Activated CD8-positive, alpha-beta T cell treated with anti-CD3 and anti-CD28 coated beads, Interleukin-2, amount 10 ng/mL, durations not matched to agents 7 days and 5 days (primary cell): ENCODE measurements at places on chromosomes 7 and 10. TPM values are rescaled to one million over a fixed set of nuclear protein-coding genes. Genes with fewer than 3 reads are reported as not detected.

DNA sequence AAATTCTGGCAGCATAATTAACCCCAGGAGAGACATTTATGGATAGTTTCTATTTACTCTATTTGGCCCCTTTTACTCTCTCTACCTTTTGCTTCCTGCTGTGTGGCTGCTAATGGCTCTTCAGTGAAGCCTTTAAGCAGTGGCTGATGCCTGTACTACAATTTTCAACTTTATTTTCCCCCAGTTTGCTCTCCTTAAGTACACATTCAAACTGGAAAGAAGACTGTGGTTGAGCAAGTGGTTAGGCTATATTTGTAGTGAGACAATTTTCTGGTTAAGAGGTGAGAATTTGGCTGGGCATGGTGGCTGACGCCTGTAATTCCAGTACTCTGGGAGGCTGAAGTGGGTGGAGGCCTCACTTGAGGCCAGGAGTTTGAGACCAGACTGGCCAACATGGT is 8.5 kb upstream of the RSBN1L start:
- H3K27me3 ChIP-seq, result no peaks in the 10 kb centered on the region
- peaks cover 39% of the 10 kb centered on the region for H3K36me3 ChIP-seq
- no peak for DNase-seq
- H3K4me1 ChIP-seq, result peaks cover 28% of the 10 kb centered on the region

- H3K27me3 ChIP-seq, result peaks cover 3% of the 10 kb centered on the region
- no peak for DNase-seq
- H3K27ac ChIP-seq, result no peak overlapping the region
- H3K4me3 ChIP-seq, result no peak overlapping the region
- H3K4me1 ChIP-seq, result no peaks in the 10 kb centered on the region
Measured at GRCh38 chr10:15539262-15539661, 168.2 kb upstream of the FAM171A1 start.

FAM13C gene
- total RNA-seq, result not detected

ATOH7 gene
- not detected for total RNA-seq

DNA sequence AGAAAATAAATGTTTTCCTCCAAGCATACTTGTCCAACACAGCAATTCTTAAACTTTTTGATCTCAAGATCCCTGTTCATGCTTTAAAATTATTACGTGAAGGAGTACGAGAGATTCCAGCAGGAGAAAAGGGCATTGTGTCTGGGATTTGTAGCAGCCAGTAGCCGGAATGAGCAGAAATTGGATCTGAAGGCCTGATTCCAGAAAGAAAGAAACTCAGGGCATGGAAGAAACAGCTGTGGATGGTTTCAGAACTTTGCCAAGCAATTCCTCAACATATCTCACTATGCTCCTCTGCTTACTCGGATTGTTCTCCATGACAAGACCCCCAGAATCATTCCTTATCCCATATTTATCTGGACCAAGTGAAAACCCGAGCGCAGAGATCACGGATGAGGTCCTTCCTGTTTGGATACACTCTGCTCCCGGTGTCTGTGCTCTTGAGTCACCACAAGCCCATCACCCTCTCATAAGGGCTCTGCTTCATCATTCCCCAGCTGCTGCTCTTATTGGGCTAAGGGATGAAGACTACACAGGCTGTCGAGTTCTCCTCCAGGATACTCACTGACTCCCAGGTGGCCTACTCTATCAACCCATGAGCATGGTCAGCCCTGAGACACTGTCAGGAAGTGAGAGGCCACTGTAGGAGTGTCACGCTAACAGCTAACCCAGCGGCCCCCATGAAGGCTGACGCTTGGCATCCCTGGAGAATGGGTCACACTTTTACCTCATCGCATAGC is 121.0 kb upstream of the LANCL2 start:
- no peaks in the 10 kb centered on the region for H3K36me3 ChIP-seq
- no peaks in the 10 kb centered on the region for H3K27me3 ChIP-seq
- DNase-seq, result no peak
- H3K4me3 ChIP-seq, result no peak overlapping the region
- no peaks in the 10 kb centered on the region for H3K4me1 ChIP-seq
- no peak overlapping the region for H3K27ac ChIP-seq

COBL gene
- not detected for total RNA-seq

GRCh38 chr7:53768186-53768585 is 732.8 kb downstream of the POM121L12 start:
- no peak overlapping the region for H3K4me3 ChIP-seq
- no peak for DNase-seq
- no peaks in the 10 kb centered on the region for H3K4me1 ChIP-seq
- no peaks in the 10 kb centered on the region for H3K27me3 ChIP-seq
- no peak overlapping the region for H3K27ac ChIP-seq
- no peaks in the 10 kb centered on the region for H3K36me3 ChIP-seq

ZP3 gene
- 5.9 TPM for total RNA-seq

GRCh38 chr10:95241533-95241932 is 47.5 kb downstream of the ACSM6 start:
- no peaks in the 10 kb centered on the region for H3K36me3 ChIP-seq
- no peak overlapping the region for H3K27ac ChIP-seq
- peaks cover 24% of the 10 kb centered on the region for H3K4me1 ChIP-seq
- no peak overlapping the region for H3K4me3 ChIP-seq

- no peak overlapping the region for H3K4me3 ChIP-seq
- no peaks in the 10 kb centered on the region for H3K36me3 ChIP-seq
- peaks cover 35% of the 10 kb centered on the region for H3K27me3 ChIP-seq
- peaks cover 3% of the 10 kb centered on the region for H3K4me1 ChIP-seq
- DNase-seq, result no peak
- no peak overlapping the region for H3K27ac ChIP-seq
Measured at GRCh38 chr7:73621168-73622063, 2.9 kb downstream of the MLXIPL start.

CCDC7 gene
- total RNA-seq, result 15.8 TPM

DNA sequence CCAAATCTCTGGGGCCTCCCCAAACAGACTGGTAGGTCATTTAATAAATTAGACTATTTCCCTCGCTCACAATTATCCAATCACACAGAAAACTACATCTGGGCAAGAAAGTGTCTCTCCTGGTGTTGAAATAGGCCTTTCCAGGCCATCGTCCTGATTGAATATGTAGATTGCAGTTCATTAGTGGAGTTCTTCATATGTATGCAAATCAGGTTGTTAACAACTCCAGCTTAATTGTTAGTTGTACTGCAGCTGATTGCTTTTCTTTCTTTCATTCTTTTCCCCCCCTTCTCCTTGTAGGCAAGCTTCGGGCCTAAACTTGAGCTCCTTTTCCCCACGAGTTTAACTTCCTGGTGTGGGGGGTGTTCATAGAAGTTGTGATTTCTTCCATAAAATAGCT is 359.1 kb upstream of the GALNT17 start:
- peaks cover 23% of the 10 kb centered on the region for H3K4me1 ChIP-seq
- no peak for DNase-seq
- H3K36me3 ChIP-seq, result peaks cover 6% of the 10 kb centered on the region
- no peak overlapping the region for H3K4me3 ChIP-seq
- H3K27me3 ChIP-seq, result no peaks in the 10 kb centered on the region

GRCh38 chr10:43039624-43040481 is 37.0 kb upstream of the RET start:
- no peak overlapping the region for H3K27ac ChIP-seq
- no peak overlapping the region for H3K4me3 ChIP-seq
- H3K36me3 ChIP-seq, result no peaks in the 10 kb centered on the region
- no peaks in the 10 kb centered on the region for H3K27me3 ChIP-seq
- H3K4me1 ChIP-seq, result no peaks in the 10 kb centered on the region
- DNase-seq, result no peak

GRCh38 chr7:81560708-81561107 is 209.1 kb downstream of the HGF start:
- H3K4me3 ChIP-seq, result no peak overlapping the region
- H3K27ac ChIP-seq, result no peak overlapping the region
- DNase-seq, result no peak
- no peaks in the 10 kb centered on the region for H3K36me3 ChIP-seq

FBXO24 gene
- 0.45 TPM for total RNA-seq

PITX3 gene
- total RNA-seq, result not detected

DNA sequence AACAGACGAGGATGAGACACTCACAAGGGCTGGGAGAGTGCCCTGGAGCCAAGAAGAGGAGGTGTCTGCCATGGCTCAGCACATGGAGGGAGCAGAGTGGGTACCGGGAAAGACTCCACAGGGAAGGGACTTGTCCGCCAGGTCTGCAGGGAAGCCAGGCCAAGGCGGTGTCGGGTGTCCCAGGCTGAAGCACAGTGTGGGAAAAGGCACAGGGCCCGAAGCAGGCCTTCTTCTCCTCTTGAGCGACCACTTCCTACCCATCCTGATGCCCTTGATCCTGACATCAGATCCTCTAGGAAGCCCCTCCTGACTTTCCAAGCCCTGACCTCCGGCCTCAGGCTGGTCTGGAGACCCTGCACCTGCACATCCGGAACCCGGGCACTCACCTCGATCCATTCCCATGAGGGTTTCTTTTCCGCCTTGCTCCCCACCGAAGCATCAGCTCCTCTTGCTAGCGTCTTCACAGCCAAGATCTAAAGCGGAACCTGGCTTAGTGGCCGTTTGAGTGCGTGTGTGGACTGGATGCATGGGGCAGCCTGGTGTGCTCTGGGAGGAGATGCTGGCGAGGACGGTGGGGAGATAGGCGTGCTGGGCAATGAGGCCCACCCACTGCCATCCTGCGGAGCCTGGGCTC is 8.5 kb downstream of the CALML3 start:
- H3K4me1 ChIP-seq, result no peaks in the 10 kb centered on the region
- no peak for DNase-seq
- H3K36me3 ChIP-seq, result no peaks in the 10 kb centered on the region
- H3K27me3 ChIP-seq, result no peaks in the 10 kb centered on the region

- H3K4me1 ChIP-seq, result peaks cover 28% of the 10 kb centered on the region
- H3K36me3 ChIP-seq, result no peaks in the 10 kb centered on the region
- no peak for DNase-seq
- no peak overlapping the region for H3K27ac ChIP-seq
Measured at GRCh38 chr7:84191842-84192241, 2.7 kb downstream of the SEMA3A start.

GRCh38 chr10:71918992-71919391 is 45.2 kb upstream of the CHST3 start:
- H3K4me3 ChIP-seq, result no peak overlapping the region
- no peak overlapping the region for H3K27ac ChIP-seq
- H3K4me1 ChIP-seq, result no peaks in the 10 kb centered on the region
- no peaks in the 10 kb centered on the region for H3K36me3 ChIP-seq
- peaks cover 2% of the 10 kb centered on the region for H3K27me3 ChIP-seq
- DNase-seq, result no peak

GRCh38 chr10:110387983-110388686 is 83.4 kb upstream of the SMNDC1 start:
- peaks cover 2% of the 10 kb centered on the region for H3K27me3 ChIP-seq
- H3K4me1 ChIP-seq, result peaks cover 19% of the 10 kb centered on the region
- peak overlapping the region; percentile 82 for H3K27ac ChIP-seq

IMMP2L gene
- total RNA-seq, result 7.1 TPM

GRCh38 chr7:105639667-105640493 is 58.6 kb upstream of the EFCAB10 start:
- H3K4me1 ChIP-seq, result no peaks in the 10 kb centered on the region
- no peaks in the 10 kb centered on the region for H3K27me3 ChIP-seq
- no peaks in the 10 kb centered on the region for H3K36me3 ChIP-seq

LOXL4 gene
- total RNA-seq, result not detected

GRCh38 chr7:132248841-132249240 is 327.4 kb downstream of the PLXNA4 start:
- H3K27me3 ChIP-seq, result peaks cover 7% of the 10 kb centered on the region
- no peak overlapping the region for H3K4me3 ChIP-seq
- no peak overlapping the region for H3K27ac ChIP-seq
- no peak for DNase-seq

GRCh38 chr7:76069238-76069638 is 21.3 kb downstream of the MDH2 start:
- DNase-seq, result no peak
- H3K27ac ChIP-seq, result no peak overlapping the region
- no peak overlapping the region for H3K4me3 ChIP-seq
- no peaks in the 10 kb centered on the region for H3K27me3 ChIP-seq

DNA sequence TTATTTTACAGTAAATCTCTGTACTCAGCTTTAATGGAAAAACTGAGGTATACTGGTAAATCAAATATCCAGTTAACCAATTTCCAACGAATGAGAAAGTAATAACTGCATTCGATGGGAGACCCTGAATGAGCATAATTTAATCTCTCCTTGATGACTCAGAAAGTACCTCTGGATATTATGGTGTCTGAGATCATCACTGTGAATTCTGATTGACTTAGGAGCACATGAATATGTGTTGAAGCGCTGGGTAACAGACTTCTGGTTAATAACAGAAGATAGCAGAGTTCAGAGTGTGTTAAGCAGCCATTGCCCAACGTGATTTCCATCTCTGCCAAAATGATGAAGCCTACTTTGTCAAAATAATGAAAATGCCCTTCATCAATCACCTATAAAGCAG is 116.6 kb downstream of the NRP1 start:
- DNase-seq, result no peak
- H3K4me1 ChIP-seq, result no peaks in the 10 kb centered on the region
- no peaks in the 10 kb centered on the region for H3K36me3 ChIP-seq
- H3K27ac ChIP-seq, result no peak overlapping the region
- H3K4me3 ChIP-seq, result no peak overlapping the region

GRID2IP gene
- 0.21 TPM for total RNA-seq

DNA sequence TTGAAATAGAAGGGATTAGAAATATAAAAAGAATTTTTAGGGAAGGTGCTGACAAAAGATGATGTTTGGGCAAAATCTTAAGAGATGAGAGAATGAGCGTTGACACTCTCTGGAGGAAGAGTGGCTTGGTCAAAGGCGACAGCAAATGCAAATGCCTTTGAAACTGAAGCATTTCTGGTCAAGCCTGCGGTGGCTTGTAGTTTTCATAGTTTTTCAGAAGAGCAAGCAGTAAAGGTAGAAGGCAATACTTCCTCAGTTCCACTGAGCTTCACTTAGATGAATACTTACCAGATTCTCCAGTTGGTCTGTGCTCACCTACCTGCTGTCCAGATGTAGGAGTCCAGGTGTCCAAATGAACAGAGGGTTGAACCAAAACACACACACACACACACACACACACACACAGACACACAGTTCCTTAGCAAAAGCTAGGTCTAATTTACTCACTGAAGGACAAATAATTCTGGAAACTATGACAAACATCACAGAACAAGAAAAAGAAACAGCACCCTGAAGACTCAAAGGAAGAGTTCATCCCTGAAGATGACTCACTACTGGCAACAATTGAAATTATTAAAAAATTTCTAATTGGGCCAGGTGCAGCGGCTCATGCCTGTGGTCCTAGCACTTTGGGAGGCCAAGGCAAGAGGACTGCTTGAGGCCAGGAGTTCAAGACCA is 12.1 kb upstream of the STK17A start:
- no peak for DNase-seq
- H3K27me3 ChIP-seq, result no peaks in the 10 kb centered on the region
- H3K36me3 ChIP-seq, result no peaks in the 10 kb centered on the region
- H3K4me3 ChIP-seq, result no peak overlapping the region

IFIT3 gene
- 42.8 TPM for total RNA-seq

SPDYE11 gene
- not detected for total RNA-seq
